M059J (cell line): ENCODE measurements at places on chromosomes 11 and 22. TPM values are rescaled to one million over a fixed set of nuclear protein-coding genes. Genes with fewer than 3 reads are reported as not detected.

DNA sequence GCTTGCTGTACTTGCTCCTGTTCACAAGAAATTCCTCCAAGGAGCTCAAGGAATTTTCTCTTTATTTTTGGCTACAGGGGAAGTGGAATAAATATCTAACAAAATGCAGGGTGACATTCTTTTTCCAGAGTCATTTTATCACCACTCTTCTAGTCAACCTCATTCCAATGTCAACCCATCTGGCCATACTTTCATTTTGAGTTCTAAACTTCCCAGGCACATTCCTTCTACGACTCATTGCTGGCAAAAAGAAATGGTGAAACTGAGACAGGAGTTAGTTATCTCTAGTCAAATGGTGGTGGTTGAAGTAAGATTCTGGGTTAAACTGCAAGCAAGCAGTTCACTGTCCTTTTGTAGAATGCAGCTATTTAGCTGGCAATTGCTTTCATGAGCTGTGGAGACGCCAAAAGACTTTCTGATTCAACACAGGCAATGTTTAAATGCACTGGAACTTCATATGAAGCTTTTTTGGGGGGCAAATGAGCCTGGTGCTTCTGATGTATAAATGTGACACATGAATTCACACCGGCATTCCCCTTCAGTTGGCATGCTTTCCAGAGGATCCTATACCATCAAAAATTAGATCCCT lies 304.6 kb downstream of the CADM1 start:
- DNase-seq = peak; percentile 56

DNA sequence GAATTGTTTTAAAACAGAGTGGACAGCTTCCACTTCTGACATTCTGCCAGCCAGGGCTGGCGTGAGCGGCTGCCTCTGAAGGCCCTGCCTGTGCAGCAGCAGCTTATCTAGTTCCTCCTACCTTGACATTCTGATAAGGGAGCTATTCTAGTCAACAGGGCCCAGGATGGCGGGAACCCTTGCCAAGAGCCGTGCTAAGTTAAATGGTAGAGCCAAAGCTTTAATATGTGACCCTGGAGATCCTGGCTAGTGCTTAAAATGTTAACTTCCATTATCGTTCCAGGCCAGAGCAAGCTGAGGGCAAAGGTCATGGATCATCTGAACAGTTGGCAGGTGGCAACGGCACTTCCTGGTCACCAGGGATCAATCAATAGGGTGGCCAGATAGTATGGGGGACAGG lies 3.5 kb downstream of the KCNJ5 start:
- no peak for DNase-seq

- peak; percentile 63 for DNase-seq
Observed at GRCh38 chr11:124310721-124311120, 3.0 kb downstream of the OR8D1 start.

DNA sequence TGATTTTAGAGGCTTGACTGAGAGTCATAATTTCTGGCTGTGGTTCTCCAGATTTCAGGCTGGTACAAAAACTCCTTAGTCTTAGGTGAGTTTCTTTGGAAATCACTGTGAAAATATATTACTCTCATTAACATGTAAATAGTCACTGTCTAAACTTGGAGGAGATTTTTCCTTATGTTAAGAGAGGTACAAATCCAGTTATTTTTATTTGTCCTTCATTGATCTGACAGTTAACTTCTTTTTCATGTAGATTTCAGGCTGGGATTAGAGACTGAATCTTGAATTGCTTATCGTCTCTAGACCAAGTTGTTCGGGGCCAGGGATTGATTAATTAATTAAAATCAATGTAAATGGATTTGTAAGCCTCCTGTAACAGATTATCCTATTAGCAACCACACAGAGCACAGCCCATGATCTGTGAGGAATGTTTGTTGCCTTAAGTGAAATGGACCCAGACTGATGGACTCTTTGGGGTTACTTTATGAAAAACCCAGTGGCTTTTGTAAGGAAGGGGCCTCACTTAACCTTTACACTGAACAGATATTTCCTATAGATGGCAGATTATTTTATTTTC lies 21.1 kb downstream of the TEAD1 start:
- DNase-seq = no peak

Gene HOATZ
- total RNA-seq = not detected in 2 replicates

Gene SLC1A2
- total RNA-seq = 0.10 and 0.59 TPM in 2 replicates

GRCh38 chr22:36328635-36329253 lies 59.0 kb downstream of the MYH9 start:
- DNase-seq = peak; percentile 94

DNA sequence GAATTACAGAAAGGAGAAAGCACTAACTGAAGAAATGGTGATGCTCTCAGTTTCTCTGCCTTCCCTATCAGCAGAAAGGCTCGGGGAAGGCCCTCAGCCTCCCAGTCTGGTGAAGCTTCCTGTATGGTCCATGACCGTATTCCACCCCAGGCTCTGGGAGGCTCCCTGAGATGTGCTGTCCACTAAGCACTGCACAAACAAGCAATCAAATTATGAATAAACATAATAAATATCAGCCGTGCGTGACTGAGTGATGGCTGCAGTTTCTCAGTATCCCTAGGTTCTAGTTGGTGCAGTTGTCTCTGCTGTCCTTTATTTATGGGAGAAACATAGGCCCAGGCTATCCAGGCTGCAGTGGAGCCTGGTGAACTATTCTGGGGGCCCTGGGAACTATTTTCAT lies 3.6 kb downstream of the SMDT1 start:
- no peak for DNase-seq

Gene TIGD3
- total RNA-seq = 1.7 TPM in 1 of 2 replicates, not detected in the other

DNA sequence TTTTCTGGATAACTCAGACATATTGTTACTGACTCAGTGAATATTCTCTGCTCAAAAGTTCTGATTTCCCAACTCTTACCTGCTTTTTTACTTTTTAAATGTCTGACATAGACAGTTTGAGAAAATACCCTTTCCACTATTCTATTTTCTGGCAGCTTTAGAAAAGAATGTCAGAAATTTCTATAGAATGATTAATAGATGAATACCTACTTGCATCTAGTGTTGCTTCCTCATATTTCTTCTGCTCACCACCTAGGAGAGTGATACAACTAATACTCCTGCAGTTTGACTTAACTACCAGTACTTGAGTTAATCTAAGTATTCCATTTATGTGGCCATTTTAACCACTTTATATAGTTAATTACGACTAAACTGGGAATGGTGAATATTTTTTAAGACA lies 55.2 kb downstream of the KDM2A start:
- DNase-seq = no peak

DNA sequence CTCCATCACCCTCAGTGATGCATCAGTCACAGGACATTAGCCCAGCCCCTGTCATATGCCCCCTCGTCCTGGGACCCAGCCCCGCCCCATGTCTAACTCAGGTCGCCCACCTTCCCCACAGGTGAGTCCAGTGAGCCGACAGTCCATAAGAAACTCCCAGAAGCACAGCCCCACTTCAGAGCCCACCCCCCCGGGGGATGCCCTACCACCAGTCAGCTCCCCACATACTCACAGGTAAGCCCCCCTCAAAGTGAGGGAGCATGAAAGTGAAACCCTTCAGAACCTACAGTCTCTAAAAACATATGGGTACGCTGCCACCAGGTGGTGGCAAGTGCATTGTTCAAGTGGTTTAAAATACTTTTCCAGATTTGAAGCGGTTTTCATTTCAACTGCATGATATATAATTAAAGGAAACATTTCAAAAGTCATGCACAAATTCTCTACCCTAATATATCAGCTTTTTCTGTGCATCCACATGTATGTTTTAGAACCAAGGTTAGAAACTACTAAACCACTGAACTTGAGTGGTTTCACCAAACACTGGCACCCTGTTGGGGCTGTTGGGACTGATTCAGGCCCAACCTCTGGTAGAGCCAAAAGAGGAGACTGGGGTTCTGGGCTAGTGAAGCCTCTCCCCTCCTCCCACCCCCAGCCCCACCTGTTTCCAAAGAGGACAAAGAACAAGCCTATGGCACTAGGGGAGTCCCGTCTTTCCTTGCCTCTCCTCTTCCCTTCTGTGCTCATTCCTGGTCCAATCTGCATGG lies 17.3 kb downstream of the EPS8L2 start:
- DNase-seq = peak; percentile 68

Gene VSIG10L2
- total RNA-seq = not detected in 2 replicates

DNA sequence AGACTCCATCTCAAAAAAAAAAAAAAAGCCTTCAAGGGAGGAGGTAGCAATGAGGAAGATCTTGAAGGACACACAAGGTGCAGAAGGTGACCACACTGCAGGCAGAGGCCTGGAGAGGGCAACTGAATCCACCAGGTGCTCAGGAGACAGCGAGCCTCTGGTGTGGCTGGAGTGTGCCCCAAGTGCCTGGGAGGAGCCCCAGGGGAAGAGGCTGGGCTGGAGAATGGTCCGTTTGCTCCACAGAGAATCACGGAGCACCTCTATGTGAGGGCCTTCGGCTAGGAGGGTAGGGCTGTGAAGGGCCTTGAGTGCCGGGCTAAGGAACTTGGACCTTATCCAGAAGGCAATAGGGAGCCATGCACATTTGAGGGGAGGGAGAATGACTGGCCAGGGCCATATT lies 50.3 kb downstream of the ARRB1 start:
- no peak for DNase-seq

Gene STK33
- 5.7 and 14.3 TPM in 2 replicates for total RNA-seq

Gene GRAP2
- total RNA-seq = 0.15 and 0.22 TPM in 2 replicates

DNA sequence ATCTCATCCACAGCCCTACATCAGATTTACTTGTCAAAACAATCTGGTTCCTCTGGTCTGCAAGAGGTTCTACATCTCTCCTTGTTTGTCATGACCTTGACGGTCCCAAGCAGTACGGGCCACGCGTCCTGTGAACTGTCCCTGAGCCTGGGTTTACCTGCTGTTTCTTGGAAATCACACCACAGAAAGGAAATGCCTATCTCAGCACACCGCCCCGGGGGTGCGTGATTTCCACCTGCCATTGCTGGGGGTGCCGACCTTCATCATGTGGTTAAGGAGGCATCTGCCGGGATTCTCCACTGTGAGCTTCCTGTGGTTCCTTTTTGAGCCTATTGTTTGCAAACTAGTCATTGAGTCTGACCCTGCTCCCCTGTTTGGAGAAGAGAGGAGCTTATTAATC lies 1363.4 kb downstream of the BRD1 start:
- DNase-seq = no peak

- peak; percentile 59 for DNase-seq
Observed at GRCh38 chr11:119599864-119600541, 129.0 kb downstream of the NECTIN1 start.

DNA sequence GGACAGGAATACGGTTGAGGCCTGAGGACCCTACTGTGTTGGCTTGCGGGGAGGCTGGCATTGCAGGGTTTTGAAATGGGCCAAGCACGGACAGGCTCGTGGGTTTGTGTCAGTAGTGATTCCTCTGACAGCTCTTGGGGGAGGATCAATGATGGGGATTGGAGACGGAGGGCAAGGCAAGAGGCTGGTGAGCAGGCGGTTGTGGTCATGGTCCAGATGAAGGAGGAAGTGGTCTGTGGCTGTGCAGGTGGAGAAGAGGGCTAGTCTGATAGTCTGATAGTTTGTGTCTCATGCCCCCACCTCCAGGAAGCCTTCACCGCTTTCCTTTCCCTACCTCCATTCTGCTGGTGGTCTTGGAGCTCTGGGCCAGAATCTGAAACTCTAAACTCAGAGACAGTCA lies 3.0 kb downstream of the MAFF start:
- DNase-seq = no peak

Gene VPS51
- 117 and 170 TPM in 2 replicates for total RNA-seq

GRCh38 chr11:33606762-33607161 lies 93.9 kb downstream of the C11orf91 start:
- DNase-seq = no peak

- DNase-seq = no peak
Observed at GRCh38 chr11:132960273-132961078, 571.8 kb downstream of the OPCML start.

Gene MS4A6E
- 25.8 and 38.5 TPM in 2 replicates for total RNA-seq

Gene CLCF1
- total RNA-seq = 16.2 and 22.6 TPM in 2 replicates

- DNase-seq = no peak
Observed at GRCh38 chr22:44452531-44453420, 45.3 kb downstream of the RTL6 start.

- no peak for DNase-seq
Observed at GRCh38 chr11:120255519-120255866, 15.6 kb downstream of the POU2F3 start.

GRCh38 chr11:110044226-110044968 lies 48.8 kb upstream of the ZC3H12C start:
- no peak for DNase-seq

Gene TUBA8
- 1.3 and 1.7 TPM in 2 replicates for total RNA-seq

DNA sequence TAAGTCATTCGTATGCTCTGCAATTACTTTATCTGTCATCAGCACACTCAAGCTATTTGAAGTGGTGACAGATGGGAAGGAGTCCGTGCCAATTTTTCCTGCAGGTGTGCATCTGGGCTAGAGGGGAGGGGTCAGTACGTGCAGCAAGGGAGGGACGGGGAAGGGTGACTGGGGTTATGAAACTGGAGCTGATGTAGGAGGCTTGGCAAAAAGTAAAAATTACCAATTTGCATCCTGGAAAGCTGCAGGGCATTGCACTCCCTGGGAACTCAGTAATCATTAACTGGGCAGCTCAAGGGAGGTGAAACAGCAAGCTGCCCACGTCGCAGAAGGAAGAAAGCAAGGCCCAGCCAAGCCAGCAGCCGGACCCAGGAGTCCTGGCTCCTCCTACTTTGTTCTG lies 87.1 kb upstream of the TMEM45B start:
- DNase-seq = no peak

Gene ELMOD1
- total RNA-seq = 0.39 TPM in 1 of 2 replicates, not detected in the other

DNA sequence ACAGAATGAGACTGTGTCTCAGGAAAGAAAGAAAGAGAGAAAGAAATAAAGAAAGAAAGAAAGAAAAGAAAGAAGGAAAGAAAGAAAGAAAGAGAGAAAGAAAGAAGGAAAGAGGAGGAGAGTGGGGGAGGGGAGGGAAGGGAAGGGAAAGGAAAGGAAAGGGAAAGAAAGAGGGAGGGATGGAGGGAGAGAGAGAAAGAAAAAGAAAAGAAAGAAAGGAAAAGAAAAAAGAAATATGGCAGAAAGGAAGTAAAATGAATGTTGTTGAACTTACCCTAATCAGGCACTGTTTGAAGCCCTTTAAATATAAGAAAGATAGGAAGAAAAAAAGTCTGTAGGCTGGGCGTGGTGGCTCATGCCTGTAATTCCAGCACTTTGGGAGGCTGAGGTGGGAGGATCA lies 276.1 kb downstream of the INSC start:
- no peak for DNase-seq

DNA sequence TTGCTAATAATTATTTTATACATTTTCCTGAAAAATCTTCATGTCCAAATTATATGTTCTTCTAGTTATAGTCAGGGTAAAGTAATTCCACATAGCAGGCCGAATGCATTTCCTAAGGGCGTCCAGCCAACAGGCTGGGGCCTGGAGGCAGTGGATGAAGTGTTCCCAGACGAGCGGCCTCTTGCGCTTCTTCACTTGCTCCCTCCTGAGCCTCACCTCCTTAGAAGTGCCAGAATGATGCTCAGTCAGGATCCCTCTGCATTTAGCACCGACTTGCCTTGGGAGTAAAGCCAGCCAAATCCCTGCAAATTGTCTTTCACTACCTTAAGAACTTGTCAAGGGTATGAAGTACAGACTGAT lies 1.5 kb downstream of the OLFML1 start:
- DNase-seq = no peak
